ENCODE measurements at places on chromosomes 12 and 14.

- peak; percentile 21 for DNase-seq
Measured at GRCh38 chr12:128920468-128920867, 67.2 kb downstream of the GLT1D1 start.

GRCh38 chr14:101715210-101716076, 46.1 kb upstream of the PPP2R5C start:
- DNase-seq: no peak

- no peak for DNase-seq
Measured at GRCh38 chr12:84856156-84856900, 56.3 kb downstream of the SLC6A15 start.

GRCh38 chr14:68193970-68194681, 374.5 kb downstream of the RAD51B start:
- DNase-seq: no peak

DNA sequence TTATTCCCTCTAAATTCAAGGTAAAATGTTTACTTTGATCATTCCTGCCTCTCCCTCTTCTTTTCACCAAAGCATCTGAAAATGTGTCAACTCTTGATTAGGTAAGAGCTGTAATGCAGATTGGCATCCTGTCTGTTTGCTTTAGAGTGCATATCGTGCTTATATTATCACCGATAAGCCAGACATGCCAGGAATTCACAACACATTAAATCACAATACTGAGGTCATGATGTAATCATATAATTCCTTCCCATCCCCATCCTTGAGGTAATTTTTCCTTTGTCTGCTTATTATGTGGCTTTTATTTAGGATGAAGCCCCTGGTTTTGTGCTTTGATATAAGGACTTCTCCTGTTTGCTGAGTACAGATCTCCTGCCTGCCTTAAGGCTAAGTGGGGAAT, 10.2 kb downstream of the DDX47 start:
- peak; percentile 85 for DNase-seq
